Placental epithelial cell (primary cell): ENCODE measurements at places on chromosomes 12 and 14. TPM values are rescaled to one million over a fixed set of nuclear protein-coding genes. Genes with fewer than 3 reads are reported as not detected.

The TMPRSS12 gene
- under 0.01 TPM in 1 of 2 replicates, not detected in the other for total RNA-seq

The PPP2R5E gene
- 14.9 and 18.5 TPM in 2 replicates for total RNA-seq

The KLRF1 gene
- not detected in 2 replicates for total RNA-seq

The BCL2L2 gene
- total RNA-seq: 9.8 and 12.6 TPM in 2 replicates

The GLI1 gene
- total RNA-seq: 0.39 and 0.76 TPM in 2 replicates

The RNF212B gene
- total RNA-seq: not detected in 2 replicates

The SP7 gene
- total RNA-seq: not detected in 2 replicates

The SALL2 gene
- 0.65 and 2.4 TPM in 2 replicates for total RNA-seq

The WNT1 gene
- 0.11 TPM in 1 of 2 replicates, not detected in the other for total RNA-seq

The STAC3 gene
- 0.39 TPM in 1 of 2 replicates, not detected in the other for total RNA-seq

The PGF gene
- total RNA-seq: under 0.01 TPM in 1 of 2 replicates, not detected in the other

The NCOR2 gene
- total RNA-seq: 58.1 and 82.2 TPM in 2 replicates

The PLCZ1 gene
- total RNA-seq: not detected in 2 replicates

The B4GALNT3 gene
- total RNA-seq: 0.22 and 0.39 TPM in 2 replicates

The LRP10 gene
- total RNA-seq: 77.7 and 107 TPM in 2 replicates

The TAS2R31 gene
- 3.1 and 7.1 TPM in 2 replicates for total RNA-seq

The SOX5 gene
- 1.1 TPM in 1 of 2 replicates, not detected in the other for total RNA-seq
